HFFc6 (cell line): ENCODE measurements at places on chromosomes 16 and 17. TPM values are rescaled to one million over a fixed set of nuclear protein-coding genes. Genes with fewer than 3 reads are reported as not detected.

DNA sequence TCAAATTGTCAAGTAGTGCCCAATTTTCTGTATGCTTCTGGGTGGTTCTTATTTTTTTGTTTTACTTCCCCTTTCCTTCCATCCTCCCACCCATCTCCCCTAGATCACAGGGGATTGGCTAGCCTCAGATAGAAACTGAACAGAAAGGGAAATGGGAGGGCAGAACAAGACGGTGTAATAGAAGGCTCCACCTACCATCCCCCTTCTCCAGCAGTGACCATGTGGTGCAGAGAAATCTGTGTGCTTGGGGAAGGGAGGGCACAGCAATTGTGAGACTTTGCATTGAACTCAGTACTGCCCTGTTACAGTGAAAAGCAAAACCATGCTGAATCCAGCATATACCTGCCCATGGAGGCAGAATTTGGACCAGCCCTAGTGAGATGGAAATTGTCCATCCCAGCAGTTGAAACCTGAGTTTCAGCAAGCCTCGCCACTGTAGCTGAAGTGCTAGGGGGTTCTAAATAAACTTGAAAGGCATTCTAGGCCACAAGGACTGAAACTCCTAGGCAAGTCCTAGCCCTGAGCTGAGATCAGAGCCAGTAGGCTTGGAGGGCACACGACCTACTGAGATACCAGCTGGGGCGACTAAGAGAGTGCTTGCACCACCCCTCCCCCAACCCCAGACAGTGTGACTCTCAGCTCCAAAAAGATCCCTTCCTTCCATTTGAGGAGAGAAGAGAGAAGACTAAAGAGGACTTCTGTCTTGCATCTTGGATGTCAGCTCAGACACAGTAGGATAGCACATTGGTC is 5.2 kb downstream of the SLFN11 start:
- no peak for DNase-seq

- DNase-seq = no peak
These were observed 156.4 kb downstream of the SNX29 start for GRCh38 chr16:12132850-12133440.

DNA sequence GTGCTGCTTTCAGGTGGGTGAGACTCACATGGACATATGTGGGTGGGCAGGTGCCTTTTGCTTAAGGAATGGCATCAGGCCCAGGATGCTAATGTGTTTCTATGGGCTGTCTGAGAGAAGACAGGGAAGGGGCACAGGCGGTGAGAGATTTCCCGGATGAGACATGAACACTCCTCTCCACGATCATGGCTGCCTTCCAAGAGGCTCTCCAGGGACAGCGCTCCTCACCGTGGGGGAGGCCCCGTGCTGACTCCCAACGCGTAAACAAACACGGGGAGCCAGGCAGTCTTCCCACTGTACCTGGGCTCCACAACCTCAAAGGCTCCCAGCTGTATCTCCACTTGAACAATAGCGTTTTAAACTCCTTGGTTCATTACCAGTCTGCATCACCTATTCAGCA is 42.8 kb downstream of the CDK5R1 start:
- no peak for DNase-seq

DNA sequence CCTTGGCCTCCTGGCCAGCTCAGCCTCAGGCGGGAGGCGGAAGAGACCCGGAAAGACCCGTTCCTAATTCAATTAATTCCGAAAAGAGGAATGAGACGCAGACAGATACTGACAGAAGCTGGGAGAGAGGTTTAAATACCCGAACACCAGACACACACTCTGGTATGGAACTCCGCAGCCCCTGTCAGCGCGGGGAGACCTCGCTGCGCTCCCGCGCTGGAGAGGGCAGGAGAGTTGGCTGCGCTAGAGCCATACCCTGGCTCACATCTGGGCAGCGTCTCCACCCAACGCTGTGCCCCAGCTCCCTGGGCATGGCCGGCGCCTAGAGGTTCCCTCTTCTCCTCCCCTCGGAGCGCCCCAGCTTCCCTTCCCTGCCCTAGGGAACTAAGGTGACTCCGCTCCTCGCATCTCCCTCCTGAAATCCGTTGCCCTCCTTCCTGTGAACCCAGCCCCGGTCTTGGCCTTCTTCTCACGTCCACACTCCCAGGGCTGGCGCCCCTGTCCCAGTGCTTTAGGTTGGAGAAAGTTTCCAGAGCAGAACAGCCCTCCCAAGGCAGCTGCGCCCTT is 8.0 kb downstream of the NEUROD2 start:
- DNase-seq = no peak

GRCh38 chr16:10015397-10015796 is 166.8 kb downstream of the GRIN2A start:
- DNase-seq = no peak

GRCh38 chr17:78802008-78802407 is 19.9 kb upstream of the CYTH1 start:
- DNase-seq = no peak

DNA sequence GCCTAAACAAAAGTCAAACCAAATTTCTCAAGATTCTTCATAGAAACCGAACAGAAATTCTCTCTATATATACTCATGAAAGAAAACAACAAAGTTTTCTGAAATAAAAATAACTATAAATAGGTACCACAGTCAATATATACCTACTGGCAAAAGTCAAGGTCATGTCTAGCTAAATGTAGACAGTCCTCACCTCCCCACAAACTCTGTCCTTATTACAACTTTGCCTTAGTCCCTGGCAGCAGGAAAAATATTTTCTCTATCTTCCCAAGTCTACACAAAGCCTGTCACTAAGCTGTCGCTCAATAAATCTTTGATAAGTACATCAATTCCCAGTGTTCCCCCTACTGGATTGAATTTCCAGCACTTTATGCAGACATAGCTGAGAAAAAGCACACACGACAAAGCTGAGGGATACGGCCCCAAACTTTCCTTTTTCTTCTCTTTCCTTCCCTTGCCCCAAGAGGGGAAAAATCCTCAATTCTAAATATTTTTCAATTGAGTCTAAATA is 2.7 kb downstream of the CFAP20 start:
- no peak for DNase-seq

UTS2R gene
- not detected in 3 replicates for total RNA-seq
